ENCODE measurements at places on chromosomes 12 and 14.

GRCh38 chr12:68177562-68177961, 18.0 kb upstream of the IFNG start:
- no peak for DNase-seq

DNA sequence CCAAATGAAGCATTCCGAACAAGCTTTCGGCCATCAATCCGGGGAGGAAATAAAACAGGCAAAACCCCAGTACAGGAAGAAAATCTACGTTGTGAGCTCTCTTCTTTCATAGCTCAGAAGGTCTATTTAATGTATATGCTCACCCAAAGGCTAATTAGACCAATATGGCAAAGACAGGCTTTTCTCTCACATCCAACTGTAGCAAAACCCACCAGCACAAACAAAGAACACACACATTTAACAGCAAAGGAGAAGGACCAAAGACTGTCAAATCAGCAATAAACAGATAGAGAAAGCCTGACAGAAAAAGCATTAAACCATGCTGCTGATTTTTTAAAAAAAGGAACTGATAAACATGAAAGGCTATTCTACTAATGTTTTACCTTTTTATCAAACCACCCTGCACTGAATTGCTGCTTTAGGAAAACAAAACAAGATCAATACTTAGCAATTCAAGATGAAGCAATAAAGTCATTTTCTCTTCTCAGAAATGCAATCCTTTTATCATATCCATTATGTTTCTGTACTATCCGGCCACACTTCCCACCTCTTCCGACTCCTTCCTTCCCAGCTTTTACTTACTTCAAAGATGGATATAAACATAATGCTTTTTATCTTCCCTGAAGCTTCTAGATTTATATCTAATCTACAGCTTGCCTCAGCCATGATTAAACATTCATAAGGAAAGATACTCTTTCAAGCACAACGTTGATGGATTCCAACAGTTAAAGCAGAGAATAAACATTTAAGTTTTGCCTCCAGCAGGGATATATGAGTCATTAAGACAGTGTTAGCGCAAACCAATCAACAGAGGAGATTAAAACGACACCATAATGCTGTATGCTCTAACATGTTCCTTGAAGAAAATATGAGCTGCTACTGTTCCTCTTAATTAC, 74.6 kb upstream of the BBS10 start:
- no peak for DNase-seq

- no peak for DNase-seq
Observed at GRCh38 chr14:79285263-79285662, 926.0 kb downstream of the DIO2 start.

DNA sequence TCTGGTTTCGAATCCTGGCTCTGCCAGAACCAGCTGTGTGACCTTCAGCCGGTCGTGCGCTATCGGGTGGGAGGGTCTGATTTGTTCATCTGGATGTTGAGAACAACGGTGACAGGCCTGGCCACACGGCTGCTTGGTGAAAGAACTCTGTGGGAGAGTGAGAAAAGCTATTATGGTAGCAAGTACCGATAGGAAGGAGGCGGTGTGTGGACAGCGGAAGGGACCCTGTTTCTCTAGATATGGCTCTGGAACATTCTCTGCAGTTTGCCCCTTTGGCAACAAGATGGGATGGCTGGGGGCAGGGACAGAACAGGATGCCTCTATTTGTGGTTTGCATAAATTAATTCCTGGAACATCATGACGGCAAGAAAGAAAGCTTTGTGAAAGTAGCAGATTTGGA, 347.3 kb downstream of the AACS start:
- no peak for DNase-seq

DNA sequence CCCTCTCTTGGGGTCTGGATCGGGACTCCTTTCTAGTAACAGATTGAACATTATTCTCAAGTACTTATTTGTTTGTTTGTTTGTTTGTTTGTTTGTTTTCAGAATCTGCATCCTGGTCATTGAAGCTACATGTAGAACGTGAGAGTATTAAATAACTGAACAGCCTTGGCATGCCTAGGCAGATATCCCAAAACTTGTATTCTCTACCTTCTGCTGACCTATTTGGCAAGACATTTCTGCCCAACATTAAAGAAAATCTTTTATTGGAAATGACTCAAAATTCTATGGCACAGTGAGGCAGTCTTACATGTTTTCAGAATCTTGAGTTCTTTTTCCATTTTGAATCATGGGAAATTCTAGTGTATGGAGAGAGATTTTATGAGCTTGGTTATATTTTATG, 165.1 kb upstream of the CNOT2 start:
- DNase-seq, result no peak

DNA sequence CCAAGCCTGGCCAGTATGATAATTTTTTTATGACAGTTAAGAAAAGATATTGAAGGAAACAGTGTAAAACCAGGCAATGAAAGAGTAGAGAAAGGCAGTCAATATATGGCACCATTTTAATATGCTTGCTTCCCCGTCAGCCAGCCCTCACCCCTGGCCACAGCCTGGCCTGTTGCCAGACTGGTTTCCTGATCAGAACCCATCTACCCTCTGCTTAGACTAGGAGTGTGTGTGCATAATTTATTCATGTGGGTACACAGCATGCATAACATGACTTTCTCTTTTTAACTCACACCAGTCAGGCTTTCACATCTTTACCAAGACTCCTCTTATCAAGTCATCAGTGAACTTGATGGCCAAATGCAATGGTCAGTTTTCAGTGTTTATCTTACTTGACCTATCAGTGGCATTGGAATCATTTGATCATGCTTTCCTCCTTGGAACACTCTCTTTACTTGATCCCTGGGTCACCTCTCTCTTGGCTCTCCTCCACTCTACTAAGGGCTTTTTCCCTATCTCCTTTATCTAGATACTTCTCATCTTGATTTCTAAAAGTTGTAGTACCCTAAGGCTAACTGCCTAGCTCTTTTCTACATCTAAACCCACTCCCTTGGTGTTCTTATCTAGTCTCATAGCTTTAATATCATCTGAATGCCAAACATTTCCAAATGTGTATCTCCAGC, 10.0 kb upstream of the GPR19 start:
- DNase-seq, result no peak

GRCh38 chr12:47717443-47718193, 7.7 kb downstream of the ENDOU start:
- peak; percentile 59 for DNase-seq

DNA sequence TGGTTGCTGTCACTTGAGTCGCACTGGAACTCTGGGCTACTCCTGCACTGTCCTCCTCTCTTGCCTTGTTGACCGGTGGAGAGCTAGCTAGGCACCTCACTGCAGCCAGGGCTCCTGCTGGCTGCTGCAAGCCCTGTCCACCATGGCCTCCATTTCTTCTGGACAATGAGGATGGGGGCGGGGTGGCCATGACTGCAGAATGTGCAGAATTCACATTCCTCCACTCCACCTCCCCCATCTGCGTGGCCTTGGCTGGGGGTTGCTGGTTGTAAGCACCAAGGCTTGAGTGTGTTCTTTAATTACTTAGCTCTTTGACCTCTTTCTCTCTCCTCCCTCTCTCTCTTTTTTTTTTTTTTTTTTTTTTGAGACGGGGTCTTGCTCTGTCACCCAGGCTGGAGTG, 248.5 kb downstream of the PCNX1 start:
- no peak for DNase-seq

- no peak for DNase-seq
Observed at GRCh38 chr12:114704096-114704495, 20.1 kb upstream of the TBX3 start.

DNA sequence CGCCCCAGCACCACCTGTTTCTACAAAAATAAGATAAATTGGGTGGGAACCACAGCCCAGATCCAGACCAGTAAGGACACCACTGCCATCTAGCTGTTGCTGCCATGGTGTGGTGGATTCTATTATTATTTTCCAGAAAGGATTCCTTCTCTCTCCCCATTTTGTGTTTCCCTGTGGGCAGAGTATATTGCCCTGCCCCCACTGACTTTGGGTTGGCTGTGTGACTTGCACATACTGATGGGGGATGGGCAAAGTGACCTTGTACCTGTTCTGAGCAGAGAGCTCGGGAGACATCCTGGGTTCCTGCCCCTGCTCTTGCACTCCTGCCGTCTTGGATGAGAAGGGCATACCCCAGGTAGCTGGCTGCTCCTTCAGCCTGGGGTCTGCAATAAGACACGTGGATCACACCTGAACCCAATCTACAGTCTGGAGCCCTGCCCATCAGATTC, 24.3 kb downstream of the MOAP1 start:
- DNase-seq, result no peak

GRCh38 chr14:96688629-96689028, 108.6 kb upstream of the VRK1 start:
- DNase-seq, result no peak

DNA sequence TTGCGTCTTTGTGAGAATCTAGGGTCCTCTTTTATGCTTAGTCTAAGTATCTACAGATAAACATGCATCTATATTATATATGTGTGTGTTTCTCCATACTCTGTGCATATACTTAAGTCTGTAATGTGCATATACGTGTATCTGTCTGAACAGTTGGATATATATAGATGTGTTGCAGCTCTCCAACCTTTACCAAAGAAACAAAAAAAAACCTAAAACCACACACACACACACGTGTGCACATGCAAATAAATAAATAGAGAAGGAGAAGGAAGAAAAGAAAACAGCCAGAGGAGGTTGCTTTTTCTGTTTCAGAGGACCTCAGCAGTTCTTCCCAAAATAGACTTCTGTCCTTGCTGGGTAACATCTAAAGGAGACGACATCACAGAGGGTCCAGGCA, 244.9 kb downstream of the CACNA1C start:
- DNase-seq, result no peak

DNA sequence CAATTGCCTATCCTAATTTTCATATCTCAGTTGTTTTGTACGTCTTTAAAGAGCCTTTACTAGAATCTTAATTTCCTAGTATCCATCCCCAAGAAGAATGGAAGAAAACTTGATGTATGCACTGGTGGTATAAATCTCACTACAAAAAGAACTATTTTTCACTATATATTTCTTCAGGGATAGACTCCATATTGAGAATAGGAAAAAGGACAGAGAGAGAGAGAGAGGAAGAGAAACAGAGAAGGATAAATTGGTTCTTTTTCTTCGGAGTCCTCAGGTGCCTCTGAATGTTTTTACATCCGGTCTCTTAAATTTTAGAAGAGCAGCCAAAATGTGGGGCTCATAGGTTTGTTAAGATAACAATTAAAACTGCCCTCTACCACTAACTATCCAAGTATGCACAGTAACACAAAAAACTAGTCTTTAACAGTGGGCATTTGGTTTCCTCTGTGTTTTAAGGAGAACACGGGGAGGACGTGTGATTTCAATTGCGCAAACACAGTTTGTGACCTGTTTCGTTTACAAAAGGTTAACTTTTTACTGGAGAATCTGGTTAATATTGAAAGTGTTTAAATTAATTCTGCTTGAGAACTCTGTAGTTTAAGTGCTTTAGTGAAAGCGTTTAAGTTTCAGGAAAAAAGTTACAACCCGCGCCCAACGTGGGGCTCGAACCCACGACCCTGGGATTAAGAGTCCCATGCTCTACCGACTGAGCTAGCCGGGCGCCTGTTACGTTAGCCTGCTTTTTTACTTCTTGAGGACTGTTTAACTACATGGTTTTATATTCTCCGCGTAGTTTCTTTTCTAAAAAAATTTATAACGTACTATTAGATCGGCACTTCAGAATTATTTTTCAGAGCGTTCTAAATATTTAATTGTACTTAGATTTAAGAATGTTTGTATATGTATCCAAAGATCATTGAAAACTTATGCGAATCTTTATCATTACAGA, 5.1 kb upstream of the PSMA3 start:
- peak; percentile 38 for DNase-seq

GRCh38 chr14:66381755-66382154, 104.4 kb upstream of the CCDC196 start:
- DNase-seq, result no peak

DNA sequence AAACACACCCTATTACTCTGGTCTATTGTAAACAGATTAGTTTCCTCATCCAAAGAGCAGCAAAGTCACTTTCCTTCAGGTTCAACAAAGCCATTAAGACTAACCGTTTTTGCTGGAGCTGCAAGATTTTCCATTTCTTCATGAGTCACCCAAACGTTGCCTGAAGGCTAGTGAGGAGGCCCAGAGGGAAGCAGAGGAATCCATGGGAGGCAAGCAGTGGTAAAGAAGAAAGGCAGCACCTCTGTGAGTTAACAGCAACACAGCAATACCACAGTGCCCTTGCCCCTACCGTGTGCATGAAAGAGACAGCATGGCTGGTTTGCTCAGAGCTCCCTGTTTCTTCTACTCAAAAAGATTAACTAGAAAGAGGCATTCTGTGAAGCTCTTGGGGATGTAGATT, 206.3 kb downstream of the ACSS3 start:
- no peak for DNase-seq

DNA sequence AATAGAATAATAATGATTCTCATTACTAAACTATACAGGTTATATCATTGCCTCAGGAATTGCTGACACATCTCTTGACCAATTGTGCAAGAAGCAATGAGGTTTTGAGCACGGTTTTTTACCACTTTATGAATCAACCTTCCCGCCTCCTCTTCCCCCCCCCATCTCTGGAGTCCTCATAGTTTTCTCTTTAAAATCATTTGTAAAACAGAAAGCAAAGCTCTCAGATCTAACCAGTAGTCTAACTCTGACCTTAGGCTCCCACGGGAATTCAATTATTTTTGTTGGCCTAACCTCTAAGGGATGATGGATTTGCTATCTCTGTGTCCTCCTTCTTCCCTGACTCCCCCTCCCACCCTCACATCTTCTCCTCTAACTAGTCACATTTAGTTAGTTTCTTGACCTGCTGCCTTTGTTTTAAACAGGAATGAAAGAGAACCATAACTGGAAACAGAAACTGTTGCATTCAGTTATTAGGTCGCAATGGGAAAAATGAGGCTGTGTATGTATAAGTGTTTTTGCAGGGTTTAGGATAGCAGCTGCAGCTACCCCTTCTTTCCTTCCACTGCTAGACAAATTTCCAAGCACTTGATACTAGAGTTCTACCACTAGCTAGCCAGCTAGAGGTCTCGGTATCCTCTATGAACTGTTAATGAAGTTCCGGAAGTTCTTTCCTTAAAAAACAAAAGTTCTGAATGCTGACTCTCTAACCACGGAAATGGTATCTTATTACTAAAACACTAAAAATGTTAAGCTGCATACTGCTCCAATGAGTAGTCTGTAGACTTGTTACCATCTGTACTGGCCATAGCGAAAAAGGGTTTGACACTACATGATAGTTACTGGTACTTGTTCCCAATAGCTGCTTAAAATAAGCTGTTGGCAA, 65.4 kb downstream of the TAOK3 start:
- DNase-seq, result no peak

DNA sequence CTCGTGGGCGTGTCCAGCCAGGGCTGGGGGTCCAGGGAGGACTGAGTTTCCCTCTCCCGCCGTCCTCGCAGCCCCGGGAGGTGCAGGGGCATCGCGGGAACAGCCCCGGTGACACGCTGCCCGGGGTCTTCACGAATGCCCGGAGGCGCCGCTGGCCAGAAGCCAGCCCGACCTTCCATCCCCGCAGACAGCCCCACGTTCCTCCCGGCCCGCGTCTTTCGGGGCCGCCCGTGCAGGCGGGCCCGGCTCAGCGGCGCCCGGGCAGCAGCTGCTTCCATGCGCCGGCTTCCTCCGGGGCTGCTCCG, 827 bp upstream of the TEDC1 start:
- no peak for DNase-seq

DNA sequence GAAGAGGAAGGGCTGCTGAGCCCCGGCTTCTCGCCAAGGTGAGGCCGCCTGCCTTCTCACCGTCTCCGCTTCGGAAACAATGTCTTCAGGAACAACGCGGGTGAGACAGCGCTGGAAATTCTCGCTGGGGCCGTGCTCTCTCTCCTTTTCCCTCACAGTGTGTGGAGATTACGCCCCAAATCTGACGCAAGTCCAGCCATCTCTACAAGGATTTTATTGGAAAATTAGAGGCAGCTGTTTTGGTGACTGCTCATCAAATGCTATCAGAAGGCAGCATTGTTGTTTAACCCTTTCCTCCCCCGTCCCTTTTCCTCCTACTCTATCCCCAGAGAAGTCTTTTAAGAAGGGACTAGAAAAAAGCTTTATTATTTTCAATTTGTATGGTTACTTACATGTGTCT, 53.5 kb downstream of the PIWIL1 start:
- DNase-seq, result no peak

All from NCI-H1436 treated with DMSO at 0.1 percent for 48 hours (cell line).